Umbilical cord (tissue), 2 donors: ENCODE measurements at places on chromosomes 7 and 10. TPM values are rescaled to one million over a fixed set of nuclear protein-coding genes. Genes with fewer than 3 reads are reported as not detected.

The NUTM2B gene
- 2.2 TPM for total RNA-seq

The NUTM2E gene
- total RNA-seq = 1.4 TPM

The TYW1B gene
- 4.3 TPM for total RNA-seq

The PKD2L1 gene
- total RNA-seq = not detected
